Endothelial cell of coronary artery (primary cell): ENCODE measurements at places on chromosomes 2 and 18. TPM values are rescaled to one million over a fixed set of nuclear protein-coding genes. Genes with fewer than 3 reads are reported as not detected.

The SLC9A4 gene
- total RNA-seq, result not detected in 2 replicates

The SERPINE2 gene
- total RNA-seq, result 7.2 and 18.6 TPM in 2 replicates

The FAM237A gene
- total RNA-seq, result not detected in 2 replicates

The SNRPD1 gene
- total RNA-seq, result 34.0 and 35.1 TPM in 2 replicates

The LCT gene
- not detected in 2 replicates for total RNA-seq

The EPB41L3 gene
- total RNA-seq, result 147 and 234 TPM in 2 replicates

The STK17B gene
- 8.1 and 13.3 TPM in 2 replicates for total RNA-seq

The POTEF gene
- total RNA-seq, result 0.09 TPM in 2 replicates
